ENCODE measurements at places on chromosomes 2 and 18.

- DNase-seq: no peak
Observed at GRCh38 chr2:121907928-121908327, 152.5 kb downstream of the TSN start.

GRCh38 chr2:169093535-169093934 is 24.2 kb downstream of the DHRS9 start:
- no peak for DNase-seq

DNA sequence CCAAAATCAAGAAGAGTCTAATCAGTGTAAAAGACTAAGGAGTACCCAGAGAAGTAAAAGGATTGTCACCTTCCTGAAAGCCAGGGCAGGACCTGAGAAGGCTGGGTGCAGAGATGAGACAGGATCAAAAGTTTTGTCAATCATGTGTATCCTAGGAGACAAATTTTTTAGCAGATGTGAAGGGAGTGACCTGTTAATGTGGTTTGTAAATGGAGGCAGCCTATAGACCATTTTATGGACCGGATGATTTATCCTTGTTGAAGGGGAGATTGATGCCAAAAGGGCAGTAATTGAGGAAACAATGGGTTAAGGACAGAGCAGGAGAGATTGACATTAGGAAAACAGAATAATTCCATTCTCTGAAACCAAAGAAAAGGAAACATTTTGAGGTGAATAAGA is 813 bp downstream of the NDC80 start:
- no peak for DNase-seq

- DNase-seq: no peak
Observed at GRCh38 chr18:59624369-59624765, 72.9 kb downstream of the CCBE1 start.

DNA sequence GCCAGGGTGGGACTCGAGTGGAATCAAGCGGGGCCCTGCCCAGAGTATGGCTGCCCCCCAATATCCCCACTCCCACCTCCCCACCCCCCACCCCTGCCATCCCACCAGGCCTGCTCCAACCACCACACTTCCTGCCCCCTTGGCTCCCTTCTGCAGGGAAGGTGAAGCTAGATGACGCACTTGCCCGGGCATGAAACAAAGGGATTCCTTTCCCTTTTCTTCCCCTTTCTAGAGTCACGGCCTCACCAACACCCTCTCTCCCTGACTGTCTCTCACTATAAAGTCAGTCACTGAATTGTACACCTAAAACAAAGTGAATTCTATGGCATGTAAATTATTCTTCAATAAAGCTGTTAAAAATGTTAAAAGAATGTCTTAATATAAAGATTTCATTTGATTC is 16.0 kb downstream of the ZBTB7C start:
- DNase-seq: no peak
